Adipocyte (in vitro differentiated cells): ENCODE measurements at places on chromosomes 7 and 10.

- DNase-seq = peak; percentile 87
Measured at GRCh38 chr7:128783143-128783861, 7.7 kb upstream of the OPN1SW start.

- DNase-seq = no peak
Measured at GRCh38 chr7:149776289-149776688, 2.9 kb upstream of the ZNF467 start.

DNA sequence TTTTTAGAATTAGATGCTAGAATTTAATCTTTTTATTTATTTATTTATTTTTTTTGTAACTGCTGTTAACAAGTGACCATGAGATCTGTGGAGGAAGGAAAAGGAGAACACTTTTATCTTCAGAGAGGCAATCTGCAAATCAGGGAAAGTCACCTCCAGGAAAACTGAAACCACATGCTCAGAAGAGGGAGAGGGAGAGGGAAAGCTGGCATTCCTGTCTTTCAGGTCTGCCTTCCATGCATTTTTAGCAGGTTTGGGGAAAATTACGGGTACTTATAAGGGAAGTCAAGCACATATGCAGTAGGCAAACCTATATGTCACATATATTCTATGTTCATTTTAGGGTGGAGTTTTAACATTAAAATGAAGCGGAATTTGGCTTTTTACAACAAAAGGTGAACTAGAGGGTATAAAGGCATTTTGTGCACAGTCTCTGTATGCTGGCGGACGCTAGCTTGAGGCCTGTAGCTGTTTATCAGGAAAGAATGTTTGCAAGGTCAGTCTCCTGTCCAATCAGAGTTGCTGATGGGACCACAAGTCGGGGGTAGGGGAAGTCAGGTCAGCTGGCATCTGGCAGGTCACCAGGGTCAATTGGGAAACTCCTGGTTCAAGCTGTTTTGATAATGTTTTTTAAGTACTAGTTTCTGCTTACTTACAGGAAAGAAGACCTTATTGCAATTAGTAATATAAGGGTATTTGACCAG lies 333.5 kb downstream of the GPR158 start:
- no peak for DNase-seq

DNA sequence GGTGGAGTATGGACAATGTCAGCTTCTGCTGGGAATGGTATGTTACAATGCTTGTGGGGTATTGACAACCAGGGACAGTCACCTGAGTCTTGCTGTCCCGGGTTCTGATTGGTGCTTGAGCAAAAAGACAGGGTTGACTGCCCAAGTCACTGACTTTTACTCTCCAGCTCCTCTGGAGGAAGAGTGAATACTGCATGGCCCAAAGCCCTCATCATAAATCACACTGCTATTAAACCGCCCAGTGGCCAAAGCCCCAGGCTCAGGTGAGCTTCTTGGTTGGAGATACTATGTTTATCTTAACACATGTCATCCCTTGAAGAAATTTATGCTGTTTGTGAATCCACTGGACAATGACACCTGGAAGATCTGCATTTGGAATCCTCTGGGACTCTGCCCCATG lies 90.0 kb upstream of the IGFBP3 start:
- DNase-seq = no peak

- peak; percentile 73 for DNase-seq
Measured at GRCh38 chr10:77392236-77392721, 245.3 kb downstream of the KCNMA1 start.

DNA sequence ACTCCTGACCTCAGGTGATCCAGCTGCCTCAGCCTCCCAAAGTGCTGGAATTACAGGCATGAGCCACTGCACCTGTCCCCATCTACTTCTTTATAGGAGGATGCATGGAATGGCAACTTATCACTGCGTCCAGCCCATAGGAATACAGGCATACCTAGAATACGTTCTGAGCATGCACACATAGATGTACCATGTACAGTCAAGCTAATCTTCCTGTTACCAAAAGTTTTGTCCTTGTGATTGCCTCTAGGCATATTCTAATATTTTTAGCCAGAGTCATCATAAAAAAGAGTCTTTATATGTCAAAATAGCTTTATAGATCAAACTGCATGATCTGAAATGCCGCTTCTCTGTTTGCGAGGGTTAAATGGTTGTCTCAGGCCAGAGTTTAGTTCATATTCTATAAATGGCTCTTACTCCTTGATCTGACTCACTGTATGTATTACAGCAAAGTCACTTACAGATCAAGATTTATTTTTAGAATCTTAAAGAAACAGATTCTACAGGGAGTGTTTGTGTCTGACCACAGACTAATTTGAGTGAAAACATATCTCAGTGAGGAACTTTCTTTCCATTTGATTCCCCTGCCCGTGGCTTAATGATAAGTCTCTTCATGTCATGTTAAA lies 210.9 kb downstream of the CREB5 start:
- peak; percentile 81 for DNase-seq

DNA sequence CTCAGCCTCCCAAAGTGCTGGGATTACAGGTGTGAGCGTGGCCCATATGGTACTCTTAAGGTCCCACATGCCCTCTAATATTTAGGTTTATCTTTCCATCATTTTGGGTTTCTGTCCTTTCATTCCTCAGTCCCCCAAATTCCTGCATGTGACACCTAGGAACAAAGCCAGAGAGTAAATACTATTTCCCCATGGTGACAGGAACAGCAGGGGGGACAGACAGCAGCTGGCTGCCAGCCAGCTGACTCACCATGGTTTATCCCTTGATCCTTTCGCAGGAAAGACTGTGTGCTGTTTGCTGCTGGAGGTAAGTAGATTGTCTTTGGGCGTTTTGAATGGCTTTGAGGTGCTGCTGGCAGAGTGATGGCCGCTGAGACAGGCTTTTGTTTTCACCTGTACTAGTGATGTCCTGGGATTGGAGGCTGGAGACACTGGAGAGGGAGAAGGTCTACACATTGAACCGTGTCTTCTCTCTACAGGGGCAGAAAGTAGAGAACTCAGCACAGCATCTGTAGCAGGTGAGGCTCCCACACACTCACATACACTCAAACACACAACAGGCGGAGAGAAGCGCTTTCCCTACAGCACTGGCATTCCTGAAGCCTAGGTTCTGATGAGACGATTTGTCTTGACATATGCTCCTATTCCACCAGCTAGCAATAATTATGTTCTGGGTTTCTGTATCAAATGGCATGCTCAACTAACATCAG lies 83.7 kb upstream of the EFCAB10 start:
- DNase-seq = no peak
